ENCODE measurements at places on chromosomes 6 and 20.

DNA sequence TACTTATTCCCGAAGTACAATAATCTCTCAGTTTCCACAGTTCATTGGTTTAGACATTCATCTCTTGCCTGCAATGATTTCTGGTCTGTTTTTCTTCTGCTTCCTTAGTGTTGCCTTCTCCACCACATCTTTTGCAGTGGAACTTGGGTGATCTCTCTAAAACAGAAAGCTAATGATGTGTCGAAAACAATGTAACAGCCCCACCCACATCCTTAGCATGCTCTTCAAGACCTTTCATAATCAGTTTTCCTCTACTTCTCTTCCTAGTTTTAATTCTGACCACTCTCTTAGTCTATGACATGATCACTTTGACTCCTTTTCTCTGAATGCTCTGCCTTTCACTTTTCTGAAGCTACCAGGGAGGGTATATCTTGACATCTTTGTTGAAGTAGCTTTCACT, 1007.9 kb upstream of the CITED2 start:
- DNase-seq = no peak

DNA sequence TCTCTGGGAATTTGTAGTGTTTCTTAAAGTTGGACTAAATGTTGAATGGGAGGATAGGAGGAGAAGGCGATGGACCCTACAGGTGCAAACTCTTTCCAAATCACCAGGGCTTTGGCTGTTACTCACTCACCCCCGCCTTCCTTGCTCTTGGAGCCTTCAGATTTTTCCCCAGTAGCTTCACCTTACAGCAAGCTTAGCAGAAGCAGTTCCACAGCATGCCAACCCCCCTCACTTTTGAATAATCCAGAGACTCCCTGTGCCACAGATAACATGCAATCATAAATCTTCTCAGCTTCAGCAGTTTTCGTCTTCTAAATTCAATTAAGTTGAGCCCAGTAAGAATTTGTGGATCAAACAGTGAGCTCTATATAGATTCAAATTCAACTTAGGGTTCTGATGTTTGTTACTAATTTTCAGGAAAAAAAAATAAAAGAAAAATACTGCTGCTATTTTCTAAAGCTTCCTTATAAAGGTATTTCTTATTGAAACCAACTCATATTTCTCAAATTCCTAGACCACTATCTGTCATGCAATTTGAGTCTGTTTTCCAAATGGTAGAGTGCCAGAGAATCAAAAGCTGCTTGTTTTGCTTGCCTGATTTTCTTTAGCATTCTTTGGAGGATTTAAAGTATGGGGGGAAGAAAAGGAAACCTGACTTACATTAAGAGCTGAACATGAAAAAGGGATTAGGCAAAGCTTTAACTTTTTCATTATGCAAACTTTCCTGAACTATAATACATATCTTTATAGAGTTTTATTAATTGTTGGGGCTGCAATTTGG, 166.4 kb downstream of the EYA4 start:
- DNase-seq = no peak

DNA sequence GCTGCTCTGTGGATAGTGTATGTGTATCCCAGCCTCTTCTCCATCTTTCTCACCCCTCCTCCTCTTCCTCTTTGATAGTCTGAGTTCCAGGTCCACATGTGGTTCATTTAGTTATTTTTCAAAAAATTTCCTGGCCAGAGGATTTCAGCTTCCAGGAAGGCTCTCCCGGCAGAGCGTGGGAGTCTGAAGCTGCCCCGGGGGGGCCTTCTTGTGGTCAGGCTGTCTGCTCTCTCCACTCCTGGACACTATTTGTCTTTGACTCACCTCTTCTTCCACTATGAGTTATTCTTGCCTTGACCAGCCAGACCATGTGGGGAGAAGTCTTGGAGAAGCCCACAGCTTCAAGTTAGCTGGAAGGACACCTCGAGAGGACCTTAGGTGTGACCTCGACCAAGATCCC, 258.8 kb downstream of the CDC5L start:
- DNase-seq = peak; percentile 73

DNA sequence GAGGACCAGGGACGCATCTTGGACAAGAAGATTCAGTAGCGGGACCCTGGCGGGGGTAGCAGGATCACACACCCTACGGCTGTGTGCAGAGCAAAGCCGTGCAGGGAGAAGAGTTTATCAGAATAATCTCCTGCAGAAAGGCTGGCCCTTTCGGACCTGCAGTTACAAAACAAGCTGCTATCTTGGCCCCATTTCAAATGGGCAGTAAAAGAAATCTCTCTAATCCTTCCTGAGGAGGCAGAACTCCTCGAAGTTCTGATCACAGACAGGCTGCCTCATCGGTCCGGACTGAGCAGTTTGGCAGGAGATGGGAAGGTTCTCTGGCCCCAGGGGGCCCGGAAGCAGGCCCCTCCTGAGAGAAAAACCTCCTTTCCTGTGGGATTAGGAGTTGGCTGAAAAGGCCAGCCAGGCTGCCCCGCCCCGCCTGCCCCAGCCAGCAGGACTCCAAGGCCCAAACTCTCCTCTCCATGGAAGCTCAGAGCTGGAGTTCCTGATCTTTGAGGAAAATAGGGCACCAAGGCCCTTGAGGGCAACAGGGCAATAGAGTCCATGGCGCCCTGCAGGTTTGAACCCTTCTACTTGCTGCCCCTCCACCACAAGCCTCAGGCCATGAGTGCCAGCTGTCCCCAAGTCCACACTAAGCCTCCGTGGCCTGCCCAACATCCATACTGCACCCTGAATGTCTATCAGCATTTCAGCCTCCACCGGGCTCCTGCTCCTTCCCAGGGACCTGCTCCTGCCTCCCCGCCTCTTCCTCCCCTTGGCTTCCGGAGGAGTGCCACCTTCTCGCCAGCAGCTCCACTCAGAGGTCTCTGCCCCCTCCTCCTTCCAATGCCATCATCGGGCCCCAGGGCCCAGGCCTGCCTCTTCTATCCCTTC, 141.3 kb downstream of the PREX1 start:
- peak; percentile 90 for DNase-seq

DNA sequence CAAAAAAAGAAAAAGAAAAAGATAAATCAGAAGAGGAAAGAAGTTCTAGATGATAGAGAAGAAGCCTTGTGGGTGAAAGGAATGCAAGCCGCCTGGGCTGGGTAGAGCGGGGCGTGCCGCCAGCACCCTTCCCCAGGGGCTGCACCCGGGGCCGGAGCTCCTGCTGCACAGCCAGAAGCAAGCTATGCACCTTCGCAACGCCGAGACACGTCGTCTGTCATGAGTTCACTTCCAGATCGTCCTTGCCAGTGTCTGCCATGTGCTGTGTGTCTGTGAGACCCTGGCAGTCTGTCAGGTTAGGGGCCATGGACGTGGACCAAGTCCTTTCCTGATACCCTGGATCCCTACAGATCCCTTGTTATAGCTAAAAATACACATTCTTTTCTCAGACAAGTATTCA, 25.5 kb upstream of the ADRM1 start:
- no peak for DNase-seq

- no peak for DNase-seq
These were observed 82.1 kb downstream of the PREP start for GRCh38 chr6:105320765-105321164.

DNA sequence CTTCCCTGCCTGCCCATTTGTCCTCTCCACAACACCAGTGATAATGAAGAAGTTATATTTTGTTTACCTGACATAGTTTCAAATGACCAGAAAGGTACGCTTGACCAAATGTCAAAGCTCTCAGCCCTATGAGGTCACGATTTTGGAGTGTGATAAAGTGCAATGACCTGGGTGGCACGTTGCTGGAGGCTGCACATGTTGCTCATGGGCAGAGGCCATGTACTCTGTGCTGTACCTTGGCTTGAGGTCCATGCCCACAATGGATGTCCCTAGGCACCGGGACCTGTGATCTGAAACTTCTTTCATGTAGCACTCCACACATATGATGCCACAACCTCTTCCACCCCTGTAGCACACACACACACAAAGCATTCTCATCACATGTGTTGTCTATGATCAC, 164.0 kb upstream of the HEY2 start:
- DNase-seq = no peak

DNA sequence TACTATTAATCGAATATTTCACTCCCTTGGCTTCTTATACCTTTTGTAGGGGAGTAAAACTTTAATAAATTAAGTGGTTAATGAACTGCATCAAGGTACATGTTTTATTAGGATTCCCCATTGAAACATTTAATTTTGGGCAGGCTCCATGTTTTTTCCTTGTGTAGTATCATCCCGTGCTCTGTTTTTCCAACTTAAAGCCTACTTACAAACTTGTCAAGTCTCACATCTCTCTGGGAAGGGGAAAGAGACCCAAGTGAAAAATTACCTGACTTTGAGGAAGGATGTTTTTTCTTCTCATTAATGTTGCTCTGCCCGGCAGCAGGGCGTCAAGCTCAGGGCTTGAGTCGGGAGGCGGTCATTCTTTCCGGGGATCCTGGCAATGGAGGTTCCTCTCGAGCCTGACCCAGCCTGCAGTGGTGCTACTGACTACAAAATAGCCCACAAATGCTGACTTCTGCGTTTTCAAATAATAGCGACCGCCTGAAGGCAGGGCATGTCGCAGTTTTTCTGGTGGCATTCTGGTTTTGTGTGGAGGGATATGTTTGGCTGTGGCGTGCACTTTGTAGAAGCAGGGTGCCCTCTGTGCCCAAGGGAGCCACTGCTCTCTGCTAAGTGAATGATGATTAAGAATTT, 2.4 kb downstream of the DSP start:
- no peak for DNase-seq

All from fibroblast of the aortic adventitia (primary cell).